ENCODE measurements at places on chromosomes 5 and 9.

- DNase-seq: no peak
These were observed 9.7 kb downstream of the MRPL36 start for GRCh38 chr5:1789834-1790471.

- no peak for DNase-seq
These were observed 87.6 kb downstream of the ADRB2 start for GRCh38 chr5:148913985-148914431.

- DNase-seq: no peak
These were observed 91.8 kb downstream of the PDE8B start for GRCh38 chr5:77302247-77302646.

DNA sequence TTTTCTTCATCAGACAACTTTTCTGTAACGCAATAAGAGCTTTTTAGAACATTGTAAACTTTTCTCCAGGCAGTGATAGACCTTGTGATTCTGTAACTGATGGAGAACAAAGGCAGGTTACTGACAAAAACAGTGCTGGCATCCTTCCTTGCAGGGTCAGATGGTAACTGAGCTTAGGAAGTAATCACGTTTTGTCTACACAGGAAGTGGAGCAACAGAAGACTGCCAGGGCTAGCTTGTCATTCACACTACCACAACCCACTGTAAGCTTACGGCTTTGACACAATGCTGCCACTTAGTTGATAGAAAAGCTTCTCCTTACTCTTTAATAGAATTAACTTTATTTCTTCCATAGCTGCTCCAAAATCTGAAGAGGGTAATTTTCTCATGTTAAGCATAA is 46.8 kb downstream of the FBN2 start:
- DNase-seq: no peak

DNA sequence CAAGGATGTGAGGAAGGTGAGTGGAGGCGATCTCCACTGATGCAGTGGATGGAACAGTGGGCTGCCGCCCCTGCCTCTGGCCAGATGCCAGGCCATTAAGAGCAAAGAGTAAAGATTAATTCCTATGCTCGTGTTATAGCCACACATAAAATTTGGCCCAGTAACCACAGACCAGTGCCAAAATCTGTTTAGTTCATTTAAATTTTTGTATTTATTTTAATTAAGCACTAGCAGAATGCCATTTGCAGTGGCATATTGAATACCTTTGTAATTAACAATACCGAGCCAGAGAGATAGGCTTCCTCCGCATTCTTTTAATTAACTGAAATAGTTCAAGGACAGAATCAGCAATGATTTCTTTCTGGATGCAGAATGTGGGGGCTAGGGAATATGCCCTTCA is 179.8 kb downstream of the MED10 start:
- no peak for DNase-seq

DNA sequence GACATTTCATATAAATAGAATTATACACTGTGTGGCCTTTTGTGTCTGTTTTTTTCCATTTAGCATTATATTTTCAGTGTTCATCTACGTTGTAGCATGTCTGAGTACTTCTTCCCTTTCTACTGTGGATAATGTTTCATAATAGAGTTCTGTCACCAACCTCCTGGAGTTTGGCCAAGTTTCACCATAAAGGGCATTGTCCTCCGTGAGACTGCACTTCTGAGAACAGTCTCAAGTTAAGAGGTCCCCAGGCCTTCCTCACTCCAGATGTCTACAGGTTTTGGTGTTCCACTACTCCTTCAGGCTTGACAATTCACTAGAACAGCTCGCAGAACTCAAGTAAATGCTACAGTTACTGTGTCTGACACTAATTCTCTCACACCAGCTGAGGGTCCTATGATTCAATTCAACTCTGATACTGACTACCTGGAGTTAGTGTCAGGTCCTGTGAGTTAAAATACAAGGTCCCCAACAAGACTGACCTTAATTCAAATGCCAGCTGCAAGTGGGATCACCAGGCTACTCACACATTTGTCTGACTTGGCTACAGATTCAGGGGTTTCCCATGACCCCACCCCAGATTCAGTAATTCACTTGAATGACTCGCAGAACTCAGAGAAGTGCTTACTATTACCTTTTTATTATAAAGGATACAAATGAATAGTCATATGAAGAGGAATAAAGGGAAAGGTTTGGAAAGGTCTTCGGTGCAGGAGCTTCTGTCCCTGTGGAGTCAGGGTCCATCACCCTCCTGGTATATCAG is 31.1 kb downstream of the SLC35A4 start:
- no peak for DNase-seq

DNA sequence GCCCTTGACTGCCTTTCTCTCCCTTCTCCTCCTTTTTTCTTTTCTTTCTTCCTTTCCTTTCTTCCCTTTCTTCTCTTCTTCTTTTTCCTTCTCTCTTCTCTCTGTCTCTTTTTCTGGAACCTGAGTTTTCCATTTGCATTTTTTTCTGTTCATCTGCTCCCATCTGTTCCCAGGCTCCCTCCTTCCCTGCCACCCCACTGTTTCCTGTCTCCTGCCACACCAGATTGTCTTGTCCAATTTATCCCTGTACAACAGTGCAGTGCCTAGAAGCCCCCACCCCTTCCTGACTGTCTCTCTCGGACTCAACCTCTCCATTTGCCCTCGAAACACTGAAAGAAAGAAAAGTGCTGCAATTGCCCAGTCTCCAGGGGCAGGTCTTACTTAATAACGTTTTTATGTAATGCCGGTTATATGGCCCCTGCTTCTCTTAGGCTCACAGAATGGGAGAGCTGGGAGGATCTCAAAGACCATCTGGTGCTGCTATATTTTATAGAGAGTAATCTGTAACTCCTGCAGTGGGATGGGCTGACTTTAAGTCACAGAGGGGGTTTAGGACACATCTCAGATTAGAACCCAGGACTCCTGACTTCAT is 101.4 kb downstream of the RALGPS1 start:
- DNase-seq: peak; percentile 81

DNA sequence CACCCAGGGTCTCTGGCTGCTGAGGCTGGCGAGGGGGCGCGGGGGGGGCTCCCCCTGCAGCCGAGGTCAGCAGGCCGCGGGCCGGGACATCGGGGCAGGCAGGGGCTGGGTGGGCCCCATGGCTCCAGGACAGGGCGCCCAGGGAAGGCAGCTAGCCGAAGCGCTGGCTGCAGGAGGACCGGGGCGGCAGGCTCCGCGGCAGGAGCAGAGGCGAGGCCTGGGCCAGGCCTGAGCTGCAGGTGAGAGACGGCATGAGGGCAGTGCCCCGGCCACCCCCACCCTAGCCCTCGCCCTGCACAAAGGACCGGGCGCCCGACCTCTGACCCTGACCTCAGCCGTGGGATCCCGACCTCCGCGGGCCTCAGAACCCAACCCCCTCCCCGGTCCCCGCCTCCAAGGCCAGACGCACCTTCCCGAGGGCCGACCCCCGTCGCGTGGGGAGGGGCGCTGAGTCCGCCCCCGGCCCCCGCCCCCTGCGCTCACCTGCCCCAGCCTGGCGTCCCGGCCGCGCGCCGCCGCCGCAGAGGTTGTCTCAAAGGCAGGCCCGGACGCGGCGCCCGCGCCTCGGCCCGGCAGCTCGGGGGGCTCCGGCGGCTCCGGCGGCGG is 431 bp downstream of the RNF208 start:
- DNase-seq: no peak

DNA sequence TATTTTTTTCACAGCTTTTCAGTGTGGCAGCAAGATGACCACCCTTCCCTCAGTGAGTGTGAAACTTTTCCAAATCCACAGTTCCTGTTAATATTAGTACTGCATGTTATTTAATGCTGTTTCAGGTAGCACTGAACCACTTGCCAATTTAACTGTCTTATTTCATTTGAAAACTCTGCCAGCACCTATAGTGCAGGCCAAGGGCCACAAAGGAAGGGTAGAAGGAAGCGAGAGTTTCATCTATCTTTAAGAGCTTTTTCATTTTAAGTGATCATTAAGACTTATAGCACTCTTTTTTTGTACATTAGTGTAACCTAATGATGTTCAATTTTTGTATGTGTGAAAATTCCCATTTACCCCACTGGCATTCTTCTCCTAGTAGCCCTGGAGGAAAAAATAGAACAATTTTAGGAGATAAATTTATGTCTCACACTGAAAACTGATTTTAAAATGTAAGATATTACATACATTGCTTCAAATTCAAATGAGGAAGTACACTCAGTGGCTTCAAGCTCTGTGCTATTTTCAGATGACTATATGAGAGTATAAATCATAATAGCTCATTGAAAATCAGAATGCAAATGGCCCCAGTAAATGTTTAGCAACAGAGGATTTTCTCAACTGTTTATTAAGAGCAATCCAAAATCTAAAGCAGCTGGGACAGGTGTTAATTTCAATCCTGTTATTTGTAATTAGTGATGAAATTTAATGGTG is 820.5 kb downstream of the PTPRD start:
- no peak for DNase-seq

- no peak for DNase-seq
These were observed 79.5 kb upstream of the FAM169A start for GRCh38 chr5:74945561-74946165.

DNA sequence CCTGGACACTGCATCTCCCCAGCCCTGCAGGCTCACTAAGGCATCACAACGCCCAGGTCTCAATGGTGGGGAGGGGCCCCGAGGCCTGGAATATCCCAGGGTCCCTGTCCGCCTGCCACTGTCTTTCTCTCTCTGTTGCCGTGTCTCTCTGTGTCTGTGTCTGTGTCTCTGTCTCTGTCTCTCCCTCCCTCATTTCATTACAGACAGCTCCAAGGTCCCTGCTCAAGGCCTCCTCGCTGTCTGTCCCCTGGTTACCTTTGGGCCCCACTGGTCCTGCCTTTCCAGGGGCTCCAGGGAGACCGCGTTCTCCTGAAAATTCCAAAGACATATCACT is 3.2 kb downstream of the FCN1 start:
- no peak for DNase-seq

DNA sequence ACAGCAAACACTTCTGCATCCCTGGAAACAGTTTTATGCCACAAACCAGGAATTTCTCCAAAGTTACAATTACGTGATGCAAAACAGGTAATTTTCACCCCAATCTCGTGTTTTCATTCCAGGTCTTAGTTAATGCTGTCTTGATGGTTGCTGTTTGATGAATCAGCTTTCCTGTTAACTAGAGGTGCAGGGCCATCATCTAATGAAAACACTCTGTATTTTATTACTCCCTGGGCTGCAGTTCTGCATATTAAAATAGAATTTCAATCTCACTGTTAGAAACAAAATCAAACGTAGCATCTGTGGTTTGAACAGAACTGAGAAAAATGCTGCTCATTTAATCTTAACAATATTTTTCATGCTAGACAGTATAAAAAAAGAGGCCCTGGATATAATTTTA is 129.4 kb downstream of the TUSC1 start:
- DNase-seq: no peak

- no peak for DNase-seq
These were observed 25.4 kb upstream of the AGXT2 start for GRCh38 chr5:35073160-35073559.

DNA sequence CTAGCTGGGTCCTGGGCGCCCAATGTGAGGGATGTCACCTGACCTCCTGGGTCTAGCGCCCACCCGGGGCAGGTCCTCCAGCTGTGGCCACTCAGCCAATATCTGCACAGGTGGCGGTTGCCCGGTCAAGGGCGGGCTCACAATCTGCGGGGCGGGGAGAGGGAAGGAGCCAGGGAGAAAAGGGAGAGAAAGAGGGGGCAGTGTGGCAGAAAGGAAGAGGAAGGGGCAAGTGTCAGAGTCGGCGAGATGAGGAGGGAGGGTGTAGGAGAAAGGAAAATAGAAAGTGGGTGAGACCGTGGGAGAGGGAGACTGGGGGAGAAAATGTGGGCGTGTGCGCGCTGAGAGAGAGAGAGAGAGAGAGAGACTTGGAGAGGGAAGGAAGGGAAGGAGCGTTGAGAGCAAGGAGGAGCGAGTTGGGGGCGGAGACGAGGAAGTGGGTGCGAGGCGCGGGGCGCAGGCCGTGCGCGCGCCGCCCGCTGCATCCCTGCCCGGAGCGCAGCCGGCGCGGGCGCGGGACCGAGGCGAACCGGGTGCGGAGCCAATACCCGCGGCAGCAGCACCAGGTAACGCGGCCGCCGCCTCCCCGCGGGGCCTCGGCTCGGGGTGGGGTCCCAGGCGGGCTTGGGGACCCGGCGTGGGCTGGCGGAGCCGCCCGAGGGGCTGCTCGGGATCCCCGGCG is at the start of gene HRH2:
Gene HRH2 (plus strand): TSS at position 479 of the 679 bp plus-strand sequence. CDS start 25,163 bp downstream, outside the sequence.
- peak; percentile 17 for DNase-seq

DNA sequence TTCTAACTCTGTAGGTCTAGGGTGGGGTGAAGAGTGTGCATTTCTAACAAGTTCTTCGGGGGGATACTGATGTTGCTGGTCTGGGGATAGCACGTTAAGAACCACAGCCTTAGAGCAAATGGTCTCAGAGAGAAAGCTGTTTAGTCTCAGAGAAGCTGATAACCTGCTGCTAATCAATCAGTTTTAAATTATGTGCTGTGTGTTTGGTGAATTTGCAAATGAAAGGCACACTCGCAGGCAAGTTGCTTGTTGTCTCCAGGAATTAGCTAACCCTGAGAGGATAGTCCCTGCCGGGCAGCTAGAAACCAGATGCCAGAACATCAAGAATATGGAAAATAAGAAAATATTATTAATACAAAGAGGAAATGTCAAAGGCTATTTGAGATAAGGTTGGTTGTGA is 79.2 kb downstream of the DMRT2 start:
- DNase-seq: no peak

DNA sequence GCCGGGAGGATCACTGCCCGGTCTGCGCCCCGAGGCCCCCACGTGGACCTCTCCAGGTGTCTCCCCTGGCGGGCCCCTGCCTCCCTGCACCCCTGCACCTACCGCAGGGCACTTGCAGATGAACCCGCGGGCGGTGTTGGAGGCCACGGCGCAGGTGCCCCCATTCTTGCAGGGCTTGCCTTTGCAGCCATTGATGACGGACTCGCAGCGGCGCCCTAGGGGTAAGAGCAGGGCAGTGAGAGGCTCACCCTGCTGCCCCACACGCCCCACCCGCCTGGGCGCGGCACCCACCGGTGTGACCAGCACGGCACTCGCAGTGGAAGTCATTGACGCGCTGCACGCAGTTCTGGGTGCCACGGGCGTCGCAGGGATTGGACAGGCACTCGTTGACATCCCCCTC is 23.6 kb upstream of the SEC16A start:
- no peak for DNase-seq

DNA sequence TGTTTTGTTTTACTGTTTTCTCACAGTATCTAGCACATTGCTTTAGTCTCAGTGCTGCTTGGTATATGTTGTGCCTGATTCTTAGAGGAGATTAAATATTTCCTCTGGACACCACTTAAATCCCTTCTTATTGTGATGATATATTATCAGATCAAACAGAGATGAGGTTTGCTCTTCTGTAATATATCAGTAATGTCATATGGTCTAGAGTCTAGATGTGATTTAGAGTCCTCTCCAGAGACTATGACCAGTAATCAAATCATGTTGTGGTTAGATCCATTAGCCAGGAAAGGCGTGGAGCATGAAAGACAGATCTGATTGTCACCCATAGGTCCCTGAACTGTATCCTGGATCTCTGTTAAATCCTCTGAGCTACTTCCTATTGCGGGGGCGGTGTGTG is 24.4 kb downstream of the CAMK4 start:
- DNase-seq: no peak

DNA sequence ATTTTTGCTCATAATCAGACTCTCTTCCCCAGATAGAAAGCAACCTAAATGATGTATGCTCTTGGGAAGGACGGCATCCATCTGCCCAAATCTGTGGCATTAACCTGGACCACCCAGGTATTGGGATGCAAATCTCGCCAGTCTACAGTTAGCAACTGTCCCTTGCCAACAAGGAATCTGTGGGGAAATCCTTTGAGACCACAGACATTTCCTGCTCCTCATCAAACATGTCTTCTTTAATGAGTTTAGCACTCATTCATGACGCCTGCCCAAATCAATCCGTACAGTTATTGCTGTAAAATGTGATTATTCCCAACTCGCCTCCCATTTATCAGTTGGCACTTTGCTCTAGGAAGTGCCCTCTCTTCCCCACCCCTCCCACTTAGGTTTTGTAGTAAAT is 7.8 kb downstream of the ROR2 start:
- no peak for DNase-seq

- DNase-seq: no peak
These were observed 12.9 kb upstream of the OLFM1 start for GRCh38 chr9:135074354-135075233.

Data from NCI-H524 treated with DMSO at 0.1 percent for 48 hours (cell line).